ENCODE measurements at places on chromosomes 11 and 22. TPM values are rescaled to one million over a fixed set of nuclear protein-coding genes. Genes with fewer than 3 reads are reported as not detected.

GRCh38 chr11:134763030-134763388, 351.0 kb upstream of the B3GAT1 start:
- DNase-seq, result no peak
- no peak overlapping the region for H3K27ac ChIP-seq
- no peaks in the 10 kb centered on the region for H3K36me3 ChIP-seq

DNA sequence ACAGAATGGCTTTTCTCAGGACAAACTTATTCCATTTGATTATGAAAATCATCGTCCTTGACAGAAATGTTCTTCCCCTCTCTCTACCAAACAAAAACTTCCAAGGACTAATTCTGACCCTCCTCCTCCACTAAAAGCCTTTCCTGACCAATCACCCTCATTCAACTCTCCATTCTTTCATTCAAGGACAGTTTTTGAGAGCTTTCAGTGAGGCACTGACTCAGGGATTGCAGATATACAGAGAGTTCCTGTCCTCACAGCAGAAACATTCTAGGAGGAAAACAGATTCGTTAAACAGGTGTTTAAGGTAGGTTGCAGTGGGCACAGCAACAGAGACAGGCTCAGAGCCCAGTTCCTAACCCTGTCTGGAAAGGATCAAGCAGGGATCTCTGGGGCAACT, 41.5 kb downstream of the OR4D9 start:
- H3K36me3 ChIP-seq, result no peaks in the 10 kb centered on the region
- no peak for DNase-seq
- no peaks in the 10 kb centered on the region for H3K27me3 ChIP-seq
- no peak overlapping the region for H3K4me3 ChIP-seq

Gene SLC7A4
- total RNA-seq, result not detected

- H3K27me3 ChIP-seq, result no peaks in the 10 kb centered on the region
- peaks cover 10% of the 10 kb centered on the region for H3K4me1 ChIP-seq
- no peak overlapping the region for H3K4me3 ChIP-seq
- no peak for DNase-seq
- no peaks in the 10 kb centered on the region for H3K36me3 ChIP-seq
Measured at GRCh38 chr11:75492181-75492820, 33.4 kb downstream of the GDPD5 start.

- H3K4me3 ChIP-seq, result no peak overlapping the region
- H3K4me1 ChIP-seq, result no peaks in the 10 kb centered on the region
- H3K27me3 ChIP-seq, result no peaks in the 10 kb centered on the region
- peak; percentile 9 for DNase-seq
- H3K36me3 ChIP-seq, result no peaks in the 10 kb centered on the region
Measured at GRCh38 chr11:121106812-121107211, 5.8 kb downstream of the TECTA start.

GRCh38 chr11:38256436-38256835, 1658.4 kb upstream of the RAG2 start:
- DNase-seq, result no peak
- no peak overlapping the region for H3K4me3 ChIP-seq
- no peaks in the 10 kb centered on the region for H3K27me3 ChIP-seq
- H3K27ac ChIP-seq, result no peak overlapping the region
- no peaks in the 10 kb centered on the region for H3K36me3 ChIP-seq
- H3K4me1 ChIP-seq, result no peaks in the 10 kb centered on the region

- no peak overlapping the region for H3K4me3 ChIP-seq
- DNase-seq, result no peak
- no peak overlapping the region for H3K27ac ChIP-seq
- no peaks in the 10 kb centered on the region for H3K36me3 ChIP-seq
- no peaks in the 10 kb centered on the region for H3K27me3 ChIP-seq
Measured at GRCh38 chr11:113465786-113466185, 9.4 kb downstream of the DRD2 start.

Gene TUB
- 18.9 TPM for total RNA-seq

- DNase-seq, result no peak
- no peak overlapping the region for H3K27ac ChIP-seq
- no peaks in the 10 kb centered on the region for H3K36me3 ChIP-seq
- no peak overlapping the region for H3K4me3 ChIP-seq
Measured at GRCh38 chr11:7592711-7593110, 78.9 kb downstream of the PPFIBP2 start.

GRCh38 chr11:74347381-74347780, 35.9 kb upstream of the P4HA3 start:
- no peak overlapping the region for H3K27ac ChIP-seq
- no peaks in the 10 kb centered on the region for H3K4me1 ChIP-seq
- H3K36me3 ChIP-seq, result peaks cover 27% of the 10 kb centered on the region
- H3K4me3 ChIP-seq, result no peak overlapping the region

- H3K27ac ChIP-seq, result no peak overlapping the region
- no peaks in the 10 kb centered on the region for H3K27me3 ChIP-seq
- 0 out of 2 replicates have a peak, but pooled peaks cover 2% of the 10 kb centered on the region for H3K36me3 ChIP-seq
- H3K4me1 ChIP-seq, result no peaks in the 10 kb centered on the region
- H3K4me3 ChIP-seq, result no peak overlapping the region
Measured at GRCh38 chr11:87120937-87121336, 83.2 kb downstream of the TMEM135 start.

DNA sequence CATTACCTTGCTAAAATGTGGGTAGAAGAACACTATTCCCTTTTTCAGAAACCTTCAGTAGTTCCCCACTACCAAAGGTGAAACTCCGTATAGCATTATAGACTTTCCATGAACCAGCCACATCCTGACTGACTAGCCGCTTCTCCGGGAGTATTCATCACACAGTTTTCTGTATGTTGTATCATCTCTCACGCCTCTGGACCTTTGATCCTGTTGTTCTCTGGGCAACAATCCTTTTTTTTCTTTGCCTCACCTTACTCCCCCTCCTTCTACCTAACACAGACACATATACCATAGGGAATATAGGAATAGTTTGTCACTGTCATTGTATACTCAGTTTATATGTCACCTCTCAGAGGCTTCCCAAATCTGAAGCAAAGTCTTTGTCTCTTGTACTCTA, 20.8 kb downstream of the ZC3H12C start:
- no peak overlapping the region for H3K27ac ChIP-seq
- no peaks in the 10 kb centered on the region for H3K36me3 ChIP-seq
- no peaks in the 10 kb centered on the region for H3K27me3 ChIP-seq
- DNase-seq, result no peak
- no peak overlapping the region for H3K4me3 ChIP-seq

Gene SYT13
- total RNA-seq, result 0.03 TPM

- H3K4me3 ChIP-seq, result no peak overlapping the region
- no peaks in the 10 kb centered on the region for H3K27me3 ChIP-seq
- H3K4me1 ChIP-seq, result peaks cover 14% of the 10 kb centered on the region
- no peak overlapping the region for H3K27ac ChIP-seq
- H3K36me3 ChIP-seq, result no peaks in the 10 kb centered on the region
Measured at GRCh38 chr11:83464160-83464944, 178.2 kb upstream of the CCDC90B start.

DNA sequence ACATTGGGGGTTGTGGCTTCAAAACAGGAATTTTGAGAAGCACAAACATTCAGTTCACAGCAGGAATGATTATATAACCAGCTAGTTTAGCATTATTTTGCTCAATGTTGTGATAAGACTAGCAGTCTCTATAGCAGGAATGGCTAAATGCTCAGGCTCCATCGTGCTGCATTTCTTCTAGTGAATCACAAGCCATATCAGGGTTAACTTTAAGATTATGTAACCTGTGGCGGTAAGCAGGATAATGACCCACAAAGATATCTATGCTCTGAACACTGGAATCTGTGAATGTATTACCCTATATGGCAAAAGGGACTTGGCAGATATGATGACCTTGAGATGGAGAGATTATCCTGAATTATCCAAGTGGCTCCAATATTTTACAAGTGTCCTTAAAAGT, 14.8 kb downstream of the FSHB start:
- no peak for DNase-seq
- H3K27ac ChIP-seq, result no peak overlapping the region
- H3K4me3 ChIP-seq, result no peak overlapping the region
- H3K36me3 ChIP-seq, result no peaks in the 10 kb centered on the region

All from SJCRH30 (cell line).